Progenitor cell of endocrine pancreas (in vitro differentiated cells): ENCODE measurements at places on chromosomes 5 and 9. TPM values are rescaled to one million over a fixed set of nuclear protein-coding genes. Genes with fewer than 3 reads are reported as not detected.
A peak's percentile ranks its signal among the peaks of the same experiment; 100 is the strongest.

Gene IL4
- total RNA-seq = not detected in 2 replicates

Gene KIF24
- 9.1 and 10.0 TPM in 2 replicates for total RNA-seq

Gene PCDHGB5
- 4.0 and 4.2 TPM in 2 replicates for total RNA-seq

DNA sequence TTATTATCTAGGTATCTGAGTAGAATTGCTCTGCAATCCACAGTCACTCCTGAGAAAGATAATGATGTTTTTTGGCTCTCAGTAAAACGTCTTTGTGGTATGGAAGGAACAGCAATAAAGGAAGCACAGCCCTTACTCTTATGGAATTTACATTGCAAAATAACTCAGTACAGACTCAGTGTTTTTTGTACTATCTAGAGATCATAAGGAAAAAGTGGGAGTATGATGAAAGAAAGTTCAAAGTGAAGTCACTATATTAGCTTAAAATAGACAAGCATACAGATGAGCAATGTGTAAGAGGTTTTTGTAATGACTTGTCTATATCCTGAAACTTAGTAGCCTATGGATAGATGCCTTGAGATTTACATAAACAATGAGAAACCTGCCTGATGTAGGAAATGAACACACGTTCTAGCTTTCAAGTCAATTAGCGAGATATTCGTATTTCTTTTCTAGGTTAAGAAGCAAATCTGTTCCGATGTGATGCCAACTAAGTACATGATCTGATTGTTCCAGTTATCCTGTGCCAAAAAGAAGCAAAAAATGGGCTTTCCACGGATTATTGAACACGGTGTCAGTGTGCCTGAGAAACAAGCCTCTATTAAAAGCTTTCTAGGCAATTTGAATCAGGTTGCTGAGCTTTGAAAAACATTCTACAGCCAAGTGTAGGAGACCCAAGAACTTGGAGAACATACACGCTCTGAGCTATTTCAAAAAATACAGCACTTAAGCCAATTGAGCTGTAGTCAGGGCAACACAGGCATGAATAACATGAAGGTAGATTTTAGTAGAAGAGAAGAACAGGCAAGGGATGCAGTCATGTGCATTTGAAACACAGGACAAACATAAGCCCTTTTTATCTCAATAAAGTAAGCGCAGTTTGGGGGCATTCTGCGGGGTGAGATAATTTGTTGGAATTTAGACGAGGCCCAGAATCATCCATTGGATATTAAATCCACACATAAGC lies 86.3 kb upstream of the TAF11L2 start:
- no peak overlapping the region for H3K27ac ChIP-seq
- no peak overlapping the region for H3K4me3 ChIP-seq
- DNase-seq = no peak
- H3K4me1 ChIP-seq = peaks cover 14% of the 10 kb centered on the region

GRCh38 chr9:116442528-116442927 lies 244.6 kb upstream of the TRIM32 start:
- no peaks in the 10 kb centered on the region for H3K27me3 ChIP-seq
- no peaks in the 10 kb centered on the region for H3K4me1 ChIP-seq
- no peak overlapping the region for H3K4me3 ChIP-seq

- H3K4me1 ChIP-seq = peaks cover 5% of the 10 kb centered on the region
- no peak overlapping the region for H3K27ac ChIP-seq
- no peak for DNase-seq
- no peak overlapping the region for H3K4me3 ChIP-seq
- H3K27me3 ChIP-seq = no peaks in the 10 kb centered on the region
- H3K36me3 ChIP-seq = peaks cover 4% of the 10 kb centered on the region
Measured at GRCh38 chr9:131981116-131981776, 98.4 kb downstream of the MED27 start.

DNA sequence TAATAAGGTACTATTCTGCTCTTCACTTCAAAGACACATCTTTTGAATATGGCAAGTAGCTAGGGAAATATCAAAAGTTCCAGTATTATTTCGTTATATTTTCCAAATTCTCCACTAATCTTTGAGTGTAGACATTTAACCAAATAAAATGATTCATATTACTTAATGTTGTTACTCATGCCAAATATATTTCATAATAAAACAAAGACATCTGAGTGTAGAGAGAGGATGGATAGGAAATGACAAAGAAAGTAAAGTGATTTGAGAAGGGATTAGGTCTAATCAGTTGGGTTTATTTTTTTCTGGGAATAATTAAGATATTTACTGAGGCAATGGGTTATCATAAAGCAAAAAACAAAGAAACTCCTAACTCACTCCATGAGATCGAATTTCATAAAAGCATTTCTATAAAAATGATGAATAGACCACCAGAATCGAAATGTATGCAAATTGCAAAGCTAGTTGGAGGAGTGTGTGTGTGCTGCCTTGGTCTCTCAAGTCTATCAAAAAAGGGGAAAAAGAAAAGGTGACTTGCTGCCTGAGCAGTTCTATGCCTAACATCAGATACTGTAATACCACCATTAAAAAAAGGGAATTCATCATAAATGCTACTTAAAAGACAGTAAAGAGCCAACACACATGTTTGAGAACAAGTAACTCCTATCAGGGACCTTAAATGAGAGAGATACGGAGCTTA lies 255.5 kb downstream of the PDE4D start:
- H3K4me1 ChIP-seq = peaks cover 14% of the 10 kb centered on the region
- H3K27me3 ChIP-seq = no peaks in the 10 kb centered on the region
- no peak overlapping the region for H3K27ac ChIP-seq
- no peaks in the 10 kb centered on the region for H3K36me3 ChIP-seq
- DNase-seq = no peak

DNA sequence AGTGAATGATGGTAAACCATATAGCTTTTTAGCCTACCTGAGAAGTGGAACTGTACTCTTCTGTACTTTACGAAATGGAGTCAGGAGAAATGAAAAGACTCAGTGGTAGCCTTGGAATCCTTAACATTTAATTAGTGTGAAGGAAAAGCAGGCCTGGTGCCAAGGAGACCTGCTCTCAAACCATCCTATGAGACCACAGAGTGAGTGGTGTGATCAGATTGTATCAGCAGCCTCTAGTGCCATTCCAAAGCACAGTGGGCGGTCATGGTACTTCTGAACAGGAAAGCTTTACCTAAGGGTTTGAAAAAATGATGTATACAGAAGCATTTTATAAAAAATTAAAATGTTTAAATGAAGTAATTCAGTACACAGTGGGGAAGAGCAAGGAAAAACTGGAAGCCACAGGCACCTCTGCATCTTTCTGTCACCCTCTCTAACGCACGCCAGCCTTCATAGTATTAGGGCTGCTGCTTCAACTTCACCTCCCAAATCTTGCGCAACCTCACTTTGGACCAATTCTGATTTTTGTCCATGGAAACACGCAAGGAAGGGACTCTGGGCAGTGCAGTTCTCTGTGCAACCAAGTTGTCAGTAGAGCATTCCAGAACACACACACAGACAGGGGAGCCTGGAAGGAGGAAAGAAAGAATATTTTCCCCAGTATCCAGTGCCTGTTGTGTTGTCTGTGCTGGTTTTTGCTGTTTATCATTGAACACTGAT lies 203.7 kb downstream of the SH3GL2 start:
- no peak overlapping the region for H3K4me3 ChIP-seq
- H3K36me3 ChIP-seq = no peaks in the 10 kb centered on the region
- H3K4me1 ChIP-seq = no peaks in the 10 kb centered on the region

DNA sequence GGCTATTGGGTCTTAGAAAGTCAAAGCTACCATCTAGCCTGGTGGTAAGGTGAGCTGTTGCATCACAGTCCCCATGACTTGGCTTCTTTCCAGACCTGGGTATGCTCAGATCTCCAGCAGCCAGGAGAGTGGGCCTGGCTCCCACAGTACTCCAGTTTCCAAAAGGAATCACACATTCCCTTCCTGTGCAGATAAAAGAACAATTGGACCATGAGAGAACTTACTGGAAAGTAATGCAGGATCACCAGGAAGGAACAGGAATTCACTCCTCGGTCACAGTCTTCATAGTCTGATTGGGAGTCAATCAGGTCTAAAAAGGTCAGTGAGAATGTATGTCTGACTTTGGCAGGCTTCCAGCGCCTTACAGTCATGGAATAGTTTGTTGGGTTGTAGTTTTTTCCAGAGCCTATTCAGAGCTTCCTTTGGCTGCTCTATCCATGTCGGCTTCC lies 47.8 kb upstream of the CD180 start:
- H3K27me3 ChIP-seq = no peaks in the 10 kb centered on the region
- H3K4me1 ChIP-seq = peaks cover 11% of the 10 kb centered on the region
- H3K27ac ChIP-seq = peak overlapping the region; percentile 71
- no peak for DNase-seq

DNA sequence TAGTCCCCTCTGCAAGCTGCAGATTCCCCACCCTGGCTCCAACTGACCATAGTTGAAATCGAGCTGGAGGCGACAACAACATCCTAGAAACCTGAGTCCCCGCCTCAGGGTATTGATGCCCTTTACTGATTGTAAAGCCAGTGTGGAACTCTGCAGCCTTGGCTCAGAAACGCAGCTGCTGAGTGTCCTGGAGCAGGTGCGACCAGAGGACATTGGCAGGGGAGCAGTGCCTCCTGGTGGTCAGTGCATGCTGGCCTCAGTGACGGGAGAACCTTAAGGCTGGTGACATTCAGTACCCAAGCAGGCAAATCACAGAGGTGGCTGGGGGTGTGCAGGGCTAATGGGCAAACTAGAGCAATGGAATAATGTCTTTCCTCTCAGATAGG lies 20.4 kb upstream of the ZNF354B start:
- H3K4me3 ChIP-seq = no peak overlapping the region
- peaks cover 11% of the 10 kb centered on the region for H3K27me3 ChIP-seq
- no peaks in the 10 kb centered on the region for H3K4me1 ChIP-seq
- no peaks in the 10 kb centered on the region for H3K36me3 ChIP-seq
- no peak overlapping the region for H3K27ac ChIP-seq

GRCh38 chr5:119353686-119354366 lies 2.0 kb upstream of the TNFAIP8 start:
- H3K4me1 ChIP-seq = peaks cover 24% of the 10 kb centered on the region
- H3K36me3 ChIP-seq = no peaks in the 10 kb centered on the region
- DNase-seq = no peak
- H3K27ac ChIP-seq = no peak overlapping the region
- peaks cover 38% of the 10 kb centered on the region for H3K27me3 ChIP-seq
- no peak overlapping the region for H3K4me3 ChIP-seq
